HuH-7 (cell line): ENCODE measurements at places on chromosomes 3 and 15.

DNA sequence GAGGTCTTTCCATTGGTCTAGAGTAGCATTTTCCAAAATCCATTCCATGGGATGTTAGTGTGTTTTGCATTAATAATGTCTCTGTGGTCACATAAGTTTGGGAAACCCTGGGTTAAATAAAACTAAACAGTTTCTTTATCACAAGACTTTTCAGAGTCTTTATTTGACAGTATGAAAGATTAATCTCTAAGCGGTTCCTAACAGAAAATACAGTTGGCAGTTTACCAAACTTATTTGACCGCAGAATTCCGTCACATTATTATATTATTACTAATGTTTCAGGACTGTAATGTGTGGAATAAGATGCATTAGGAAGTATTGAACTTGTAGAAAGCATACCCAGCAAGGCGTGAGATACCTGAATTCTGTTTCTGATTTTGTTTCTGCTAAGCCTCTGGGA, 71.5 kb upstream of the ADAMTSL3 start:
- DNase-seq, result no peak

- no peak for DNase-seq
Observed at GRCh38 chr15:78368651-78369050, 28.5 kb downstream of the CRABP1 start.

DNA sequence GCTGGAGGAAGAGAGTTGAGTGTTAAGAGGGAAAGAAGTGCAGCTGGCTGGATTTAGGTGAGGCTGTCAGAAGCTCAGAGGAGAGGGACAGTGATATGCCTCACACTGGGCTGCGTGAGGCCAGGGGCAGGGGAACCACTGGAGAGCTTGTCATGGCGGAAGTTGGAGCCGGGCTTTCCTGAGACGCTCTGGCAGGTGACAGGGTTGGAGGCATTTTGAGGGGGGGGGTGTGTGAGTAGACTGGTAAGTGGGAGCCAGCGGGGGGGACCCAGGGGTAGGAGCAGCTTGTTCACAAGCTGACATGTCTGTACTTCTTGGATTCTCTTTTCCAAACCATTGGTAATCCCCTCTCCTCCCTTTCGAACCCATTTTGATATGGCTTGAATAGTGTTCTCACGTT, 331.5 kb upstream of the RGMA start:
- DNase-seq, result no peak

- no peak for DNase-seq
Observed at GRCh38 chr3:146895026-146895749, 290.0 kb upstream of the PLSCR5 start.

GRCh38 chr3:9384141-9384828, 13.1 kb upstream of the SETD5 start:
- DNase-seq, result no peak

DNA sequence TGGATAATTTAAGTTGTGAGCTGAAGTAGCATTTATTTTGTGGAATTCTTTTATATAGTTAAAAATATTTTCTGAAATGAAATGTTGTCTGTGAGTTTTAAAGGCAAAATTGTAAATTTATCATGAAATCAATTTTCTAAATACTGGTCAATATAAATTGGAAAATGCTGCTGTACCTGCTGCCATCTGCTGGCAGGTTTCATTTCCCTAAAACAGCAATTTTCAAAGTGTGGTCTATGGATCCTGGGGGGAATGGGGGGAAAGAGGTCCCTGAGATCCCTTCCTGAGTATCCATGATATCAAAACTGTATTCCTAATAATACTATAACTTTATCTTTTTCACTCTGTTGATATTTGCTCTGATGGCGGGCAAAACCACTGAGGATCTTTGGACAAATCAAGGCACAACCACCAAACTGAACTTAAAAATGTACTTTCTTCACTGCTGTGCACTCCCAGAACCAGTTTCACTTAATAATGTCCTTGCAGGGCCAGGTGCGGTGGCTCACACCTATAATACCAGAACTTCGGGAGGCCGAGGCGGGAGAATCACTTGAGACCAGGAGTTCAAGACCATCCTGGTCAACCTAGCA, 17.2 kb upstream of the CCR4 start:
- peak; percentile 64 for DNase-seq

GRCh38 chr3:139560411-139560810, 20.9 kb upstream of the RBP1 start:
- DNase-seq, result no peak

DNA sequence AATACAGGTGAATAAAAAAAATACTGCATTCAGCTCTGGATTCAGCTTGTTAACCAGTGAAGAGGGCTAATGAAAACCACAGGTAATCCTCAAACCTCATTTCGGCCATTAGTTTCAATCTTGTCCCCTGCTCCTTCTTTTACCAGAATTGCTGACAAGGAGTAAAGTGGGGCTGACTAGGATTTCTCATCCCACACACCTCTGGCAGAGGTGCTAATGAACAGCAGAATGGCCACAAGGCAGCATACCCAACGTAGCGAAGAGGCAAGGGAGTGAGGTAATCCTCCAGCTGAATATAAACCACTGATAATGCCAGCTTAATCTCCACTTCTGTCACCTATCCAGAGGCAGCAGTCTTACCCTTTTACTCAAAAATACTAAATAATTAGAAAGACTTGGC, 248.8 kb upstream of the CDIN1 start:
- DNase-seq, result no peak

DNA sequence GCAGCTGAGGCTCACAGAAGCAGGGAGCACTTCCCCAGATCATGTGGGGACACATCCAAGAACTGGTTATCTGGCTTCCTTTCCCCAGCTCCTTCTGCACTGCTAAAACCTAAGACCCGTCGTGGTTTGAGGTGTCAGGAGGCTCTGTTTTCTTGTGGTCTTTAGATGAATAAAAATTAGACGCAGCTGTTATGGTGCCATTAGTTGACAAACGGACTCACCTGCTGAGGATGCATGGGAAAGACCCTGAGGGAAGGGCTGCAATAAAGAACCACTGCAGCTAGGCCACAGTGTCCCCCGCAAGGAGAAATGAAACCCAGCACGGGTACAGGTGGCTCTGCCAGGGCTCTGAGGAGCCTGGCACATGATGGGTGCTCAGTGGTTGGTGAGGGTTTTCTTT, 99.4 kb downstream of the IQSEC1 start:
- DNase-seq, result no peak

GRCh38 chr15:19956124-19956796, 585.3 kb downstream of the GOLGA6L6 start:
- DNase-seq, result no peak

GRCh38 chr3:175082631-175083030, 223.5 kb downstream of the NAALADL2 start:
- no peak for DNase-seq

- no peak for DNase-seq
Observed at GRCh38 chr15:87300146-87300545, 956.4 kb downstream of the NTRK3 start.

- peak; percentile 89 for DNase-seq
Observed at GRCh38 chr15:64681424-64682024, 93.9 kb downstream of the RBPMS2 start.

DNA sequence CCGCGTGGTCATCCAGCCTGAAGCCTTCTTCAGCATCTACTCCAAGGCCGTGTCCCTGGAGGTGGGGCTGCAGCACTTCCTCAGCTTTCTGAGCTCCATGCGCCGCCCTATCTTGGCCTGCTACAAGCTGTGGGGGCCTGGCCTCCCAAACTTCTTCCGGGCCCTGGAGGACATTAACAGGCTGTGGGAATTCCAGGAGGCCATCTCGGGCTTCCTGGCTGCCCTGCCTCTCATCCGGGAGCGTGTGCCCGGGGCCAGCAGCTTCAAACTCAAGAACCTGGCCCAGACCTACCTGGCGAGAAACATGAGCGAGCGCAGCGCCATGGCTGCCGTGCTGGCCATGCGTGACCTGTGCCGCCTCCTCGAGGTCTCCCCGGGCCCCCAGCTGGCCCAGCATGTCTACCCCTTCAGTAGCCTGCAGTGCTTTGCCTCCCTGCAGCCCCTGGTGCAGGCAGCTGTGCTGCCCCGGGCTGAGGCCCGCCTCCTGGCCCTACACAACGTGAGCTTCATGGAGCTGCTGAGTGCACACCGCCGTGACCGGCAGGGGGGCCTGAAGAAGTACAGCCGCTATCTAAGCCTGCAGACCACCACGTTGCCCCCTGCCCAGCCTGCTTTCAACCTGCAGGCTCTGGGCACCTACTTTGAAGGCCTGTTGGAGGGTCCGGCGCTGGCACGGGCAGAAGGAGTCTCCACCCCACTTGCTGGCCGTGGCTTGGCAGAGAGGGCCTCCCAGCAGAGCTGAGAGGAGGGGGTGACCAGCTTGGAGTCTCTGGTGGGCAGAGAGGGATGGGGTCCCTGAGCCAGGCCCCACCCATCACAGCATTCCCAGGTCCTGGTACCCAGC, 37.9 kb downstream of the GOLGA6A start:
- DNase-seq, result no peak

GRCh38 chr15:55683376-55683775, 59.6 kb downstream of the PRTG start:
- DNase-seq, result no peak

DNA sequence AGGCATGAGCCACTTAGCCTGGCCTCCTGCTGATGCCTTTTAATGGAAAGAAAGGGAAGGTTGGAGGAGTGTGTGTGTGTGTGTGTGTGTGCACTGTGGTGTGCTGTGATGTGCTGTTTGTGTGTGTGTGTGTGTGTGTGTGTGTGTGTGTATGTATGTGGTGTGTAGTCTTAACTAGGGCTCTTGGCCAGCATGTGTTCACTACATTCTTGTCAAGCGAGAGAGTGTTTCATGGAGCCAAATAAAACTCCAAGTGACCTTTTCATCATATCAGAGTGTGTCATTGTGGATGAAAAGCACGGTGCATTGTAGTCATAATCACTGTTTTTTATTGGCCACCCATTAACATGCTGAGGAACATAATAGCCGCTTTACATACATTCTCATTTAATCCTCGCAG, 30.8 kb upstream of the BHLHE40 start:
- DNase-seq, result no peak

DNA sequence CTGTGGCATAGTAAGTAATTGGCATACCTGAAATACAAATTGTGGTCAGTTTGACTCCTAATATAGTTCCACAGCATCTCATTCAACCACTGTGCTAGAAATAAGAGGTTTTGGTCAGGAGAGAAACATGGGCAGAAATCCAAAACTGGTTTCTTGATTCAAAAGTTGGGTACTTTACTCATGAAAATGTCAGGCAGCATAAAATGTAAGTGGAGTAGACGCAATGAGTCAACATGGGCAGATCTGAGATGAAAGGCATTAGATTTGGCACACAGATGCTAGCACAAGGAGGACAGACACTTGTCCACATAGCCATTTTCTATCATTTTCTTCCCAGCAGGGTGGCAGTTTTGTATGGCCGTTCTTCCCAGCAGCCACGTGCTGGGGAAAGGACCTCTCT, 255.8 kb upstream of the CDIN1 start:
- no peak for DNase-seq

DNA sequence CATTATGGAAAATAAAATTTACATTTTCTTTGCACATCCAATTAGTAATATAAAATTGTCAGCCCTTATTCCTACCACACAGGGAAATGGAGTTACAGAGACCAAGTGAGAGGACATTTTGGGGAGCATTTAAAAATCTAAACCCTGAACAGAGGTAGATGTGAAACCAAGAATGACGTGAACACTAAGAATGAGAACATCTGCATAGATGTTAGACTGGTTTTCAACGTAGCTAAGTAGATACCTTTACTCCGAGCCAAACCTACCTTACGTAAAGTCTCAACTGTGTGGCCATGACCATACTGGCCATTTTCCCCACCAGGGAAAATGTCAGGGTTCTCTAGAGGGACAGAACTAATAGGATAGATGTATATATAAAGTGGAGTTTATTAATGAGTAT, 51.4 kb upstream of the THBS1 start:
- no peak for DNase-seq

GRCh38 chr3:52831500-52832301, 1.2 kb upstream of the ITIH4 start:
- no peak for DNase-seq

- DNase-seq, result no peak
Observed at GRCh38 chr3:123352134-123352554, 96.7 kb downstream of the ADCY5 start.

DNA sequence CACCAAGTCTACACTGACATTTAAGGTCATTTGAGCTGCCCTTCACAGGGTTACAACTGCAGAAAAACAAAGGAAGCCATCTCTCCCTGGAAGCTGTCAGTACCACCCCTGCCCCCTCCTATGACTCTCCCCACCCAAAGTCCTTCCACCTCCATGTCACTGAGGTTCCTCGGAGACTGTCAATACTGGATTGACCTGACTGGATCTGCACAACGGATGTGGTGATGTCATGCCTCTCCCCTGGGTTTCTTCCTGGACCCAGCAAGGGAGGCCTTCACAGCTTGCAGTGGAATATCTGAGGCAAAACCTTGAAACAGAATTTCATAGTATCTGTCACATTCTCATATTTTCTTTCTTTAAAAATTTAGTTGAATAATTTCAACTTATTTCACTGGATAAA, 153.5 kb downstream of the CLSTN2 start:
- DNase-seq, result no peak

GRCh38 chr15:40051616-40052415, 12.8 kb upstream of the SRP14 start:
- no peak for DNase-seq

- DNase-seq, result no peak
Observed at GRCh38 chr3:131944676-131945075, 90.1 kb downstream of the CPNE4 start.

DNA sequence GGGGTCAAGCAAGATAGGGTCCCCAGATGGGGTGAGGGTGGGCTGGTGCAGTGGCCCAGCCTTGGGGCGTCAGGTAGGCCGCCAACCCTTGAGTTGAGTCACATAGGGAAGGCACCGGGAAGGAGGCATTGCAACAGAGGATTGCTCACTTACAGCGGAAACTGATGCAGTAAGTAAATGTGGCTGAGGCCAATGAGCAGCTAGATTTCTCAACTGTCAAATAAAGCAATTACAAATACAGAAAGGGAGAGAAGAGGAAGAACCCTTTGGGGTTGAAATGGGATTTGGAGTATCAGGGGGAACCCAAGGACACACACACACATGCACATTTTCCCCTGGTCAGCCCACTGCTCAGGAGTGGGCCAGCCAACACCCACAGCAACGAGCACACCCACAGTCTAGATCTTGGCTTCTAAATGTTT, 44.0 kb downstream of the CHSY1 start:
- no peak for DNase-seq

- DNase-seq, result no peak
Observed at GRCh38 chr15:23628612-23629233, 18.9 kb downstream of the MAGEL2 start.

GRCh38 chr3:168088106-168088720, 7.5 kb downstream of the GOLIM4 start:
- peak; percentile 5 for DNase-seq

DNA sequence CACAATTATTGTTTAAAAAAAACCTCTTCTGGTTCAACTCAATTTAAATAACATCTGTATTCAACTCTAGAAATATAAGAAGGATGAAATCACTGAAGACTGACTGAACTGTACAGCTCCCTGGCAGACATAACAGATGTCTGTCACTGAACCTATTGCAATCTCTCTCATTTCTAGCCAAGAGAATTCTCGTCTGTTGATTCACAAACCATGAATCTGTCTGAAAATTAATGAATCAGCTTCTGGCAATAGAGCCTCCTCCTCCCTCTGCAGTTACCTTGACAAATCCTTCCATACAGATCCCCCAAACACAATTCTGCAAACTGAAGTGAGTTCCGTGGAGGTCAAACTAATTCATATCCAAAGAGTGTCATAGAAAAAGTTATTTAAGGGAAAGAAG, 561.4 kb downstream of the PYDC2 start:
- DNase-seq, result no peak
